Naive thymus-derived CD4-positive, alpha-beta T cell (primary cell): ENCODE measurements at places on chromosomes 6 and 20. TPM values are rescaled to one million over a fixed set of nuclear protein-coding genes. Genes with fewer than 3 reads are reported as not detected.

MEI4 gene
- not detected in 2 replicates for total RNA-seq

DNA sequence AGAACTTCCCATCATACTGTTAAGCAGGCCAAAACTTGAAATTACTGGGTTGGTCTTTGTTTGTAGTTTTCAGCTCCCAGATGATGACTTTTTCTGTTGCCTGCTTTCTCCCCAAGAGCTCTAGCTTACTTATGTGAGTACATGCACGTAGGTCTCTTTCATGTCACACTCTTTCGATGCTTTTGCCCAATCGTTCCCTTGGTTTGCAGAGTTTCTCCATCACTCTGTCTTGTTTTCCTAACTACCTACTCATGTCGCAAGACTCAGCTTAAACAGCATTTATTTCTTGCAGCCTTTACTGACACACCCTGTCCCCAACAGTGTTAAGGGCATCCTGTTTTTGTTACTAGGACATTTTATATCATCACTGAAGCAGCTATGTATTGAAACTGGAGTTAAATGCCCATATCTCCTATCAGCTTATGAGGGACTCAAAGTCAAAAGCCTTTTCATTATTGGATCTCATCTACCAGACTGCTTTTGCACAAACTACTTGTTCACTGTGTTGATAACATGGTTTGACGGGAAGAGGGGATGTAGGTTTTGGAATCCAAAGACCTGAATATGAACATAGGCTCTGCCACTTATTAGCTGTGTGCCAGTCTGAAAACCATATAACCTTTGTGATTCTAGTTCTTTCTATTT lies 2.9 kb downstream of the ARG1 start:
- DNase-seq = no peak
- no peaks in the 10 kb centered on the region for H3K4me1 ChIP-seq
- H3K27me3 ChIP-seq = no peaks in the 10 kb centered on the region
- H3K4me3 ChIP-seq = no peak overlapping the region
- peaks cover 9% of the 10 kb centered on the region for H3K36me3 ChIP-seq

DNA sequence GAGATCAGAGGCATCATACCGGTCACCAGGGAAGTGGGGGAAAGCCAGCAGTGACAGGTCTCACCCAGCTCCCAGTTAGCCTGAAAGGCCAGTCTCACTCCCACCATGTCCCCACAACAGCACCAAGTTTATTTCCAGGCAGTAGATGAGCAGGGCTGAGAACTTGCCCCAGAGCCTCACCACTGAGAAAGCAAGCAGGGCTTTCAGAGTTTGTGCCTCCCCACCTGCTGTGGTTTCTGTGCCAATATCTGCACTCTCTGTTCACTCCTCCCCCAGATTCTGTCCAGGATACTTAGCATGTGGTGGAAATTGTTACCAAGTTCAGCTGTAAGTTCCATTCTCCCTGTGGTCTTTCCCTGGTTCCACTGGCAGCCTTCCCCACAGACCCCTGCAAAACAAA lies 255.0 kb upstream of the HTR1E start:
- no peak overlapping the region for H3K27ac ChIP-seq
- DNase-seq = no peak
- H3K4me3 ChIP-seq = no peak overlapping the region
- no peaks in the 10 kb centered on the region for H3K36me3 ChIP-seq
- H3K27me3 ChIP-seq = no peaks in the 10 kb centered on the region
- no peaks in the 10 kb centered on the region for H3K4me1 ChIP-seq

SMLR1 gene
- not detected for total RNA-seq

- no peaks in the 10 kb centered on the region for H3K4me1 ChIP-seq
- no peak overlapping the region for H3K4me3 ChIP-seq
- H3K27ac ChIP-seq = no peak overlapping the region
- no peaks in the 10 kb centered on the region for H3K27me3 ChIP-seq
- no peaks in the 10 kb centered on the region for H3K36me3 ChIP-seq
- DNase-seq = no peak
Observed at GRCh38 chr20:38227420-38228360, 32.8 kb downstream of the KIAA1755 start.

DNA sequence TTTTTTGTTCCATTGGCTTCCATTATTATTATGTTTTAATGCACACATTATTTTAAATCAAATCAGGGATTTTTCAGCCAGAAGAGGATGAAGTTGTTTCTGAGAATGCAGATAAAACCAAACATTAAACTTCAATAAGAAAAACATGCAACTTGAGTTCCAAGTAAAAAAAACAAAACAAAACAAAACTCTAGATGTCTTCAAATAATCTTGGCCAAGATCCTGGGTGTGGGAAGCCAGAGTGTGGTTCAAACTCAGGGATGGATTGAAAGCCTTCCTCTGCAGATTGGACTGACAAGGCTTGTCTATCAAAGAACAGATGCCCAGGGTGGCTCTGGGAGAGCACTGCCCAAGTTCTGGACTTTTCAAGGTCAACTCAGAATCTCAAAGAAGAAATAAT lies 134.1 kb downstream of the LCA5 start:
- no peak overlapping the region for H3K4me3 ChIP-seq
- no peak overlapping the region for H3K27ac ChIP-seq
- H3K4me1 ChIP-seq = no peaks in the 10 kb centered on the region
- DNase-seq = no peak
- no peaks in the 10 kb centered on the region for H3K36me3 ChIP-seq

- no peaks in the 10 kb centered on the region for H3K36me3 ChIP-seq
- no peaks in the 10 kb centered on the region for H3K27me3 ChIP-seq
- DNase-seq = no peak
Observed at GRCh38 chr6:76264468-76264867, 192.0 kb upstream of the IMPG1 start.

GRCh38 chr6:37630281-37630799 lies 67.3 kb downstream of the MDGA1 start:
- H3K27me3 ChIP-seq = no peaks in the 10 kb centered on the region
- H3K36me3 ChIP-seq = no peaks in the 10 kb centered on the region
- DNase-seq = no peak
- H3K4me3 ChIP-seq = no peak overlapping the region
- H3K4me1 ChIP-seq = peaks cover 3% of the 10 kb centered on the region

- H3K27ac ChIP-seq = no peak overlapping the region
- DNase-seq = no peak
- H3K4me3 ChIP-seq = no peak overlapping the region
- no peaks in the 10 kb centered on the region for H3K36me3 ChIP-seq
Observed at GRCh38 chr6:34909320-34909883, 20.3 kb downstream of the ANKS1A start.

DNA sequence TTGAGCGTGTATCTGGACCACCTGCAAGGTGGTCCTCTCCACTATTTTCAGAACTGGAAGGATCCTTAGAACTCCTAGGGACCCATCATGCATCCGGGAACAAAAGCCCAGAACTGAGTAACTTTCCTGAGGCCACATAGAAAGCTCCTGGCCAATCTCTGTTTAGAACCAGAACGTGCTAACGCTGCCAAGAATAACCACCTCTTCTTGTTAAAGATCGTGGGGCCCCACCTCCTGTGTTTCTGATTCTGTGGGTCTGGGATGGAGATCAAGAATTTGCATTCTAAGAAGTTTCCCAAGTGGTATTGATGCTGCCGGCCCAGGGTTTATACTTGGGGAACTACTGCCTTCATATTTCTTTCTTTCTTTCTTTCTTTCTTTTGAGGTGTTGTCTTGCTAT lies 13.3 kb downstream of the CD40 start:
- DNase-seq = no peak
- H3K4me3 ChIP-seq = no peak overlapping the region
- no peaks in the 10 kb centered on the region for H3K4me1 ChIP-seq
- no peaks in the 10 kb centered on the region for H3K27me3 ChIP-seq
- no peaks in the 10 kb centered on the region for H3K36me3 ChIP-seq
- H3K27ac ChIP-seq = no peak overlapping the region

- H3K4me1 ChIP-seq = no peaks in the 10 kb centered on the region
- no peaks in the 10 kb centered on the region for H3K36me3 ChIP-seq
- H3K27ac ChIP-seq = no peak overlapping the region
- no peak for DNase-seq
- no peaks in the 10 kb centered on the region for H3K27me3 ChIP-seq
Observed at GRCh38 chr6:165002358-165002757, 307.0 kb downstream of the C6orf118 start.

DNA sequence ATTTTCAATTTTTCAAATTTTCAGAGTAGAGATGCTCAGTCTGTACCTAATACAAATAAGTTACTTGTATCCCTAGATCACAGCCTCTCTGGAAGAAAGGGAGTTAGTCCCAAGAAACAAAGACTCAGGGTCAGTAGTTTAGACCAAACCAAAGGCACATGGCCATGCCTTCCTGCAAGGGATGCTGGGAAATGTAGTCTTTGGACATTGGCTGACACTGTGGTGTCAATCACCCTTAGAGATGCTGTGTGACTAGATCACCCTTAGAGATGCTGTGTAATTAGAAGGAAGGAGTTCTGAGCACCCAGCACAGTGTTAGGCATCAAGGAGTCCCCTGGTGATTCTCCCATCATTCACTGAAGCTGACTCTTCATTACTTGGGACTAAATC lies 202.1 kb downstream of the NFATC2 start:
- no peaks in the 10 kb centered on the region for H3K27me3 ChIP-seq
- H3K4me3 ChIP-seq = no peak overlapping the region
- no peaks in the 10 kb centered on the region for H3K36me3 ChIP-seq
- no peaks in the 10 kb centered on the region for H3K4me1 ChIP-seq
- DNase-seq = no peak
- H3K27ac ChIP-seq = no peak overlapping the region

GRCh38 chr6:11218538-11219399 lies 13.7 kb downstream of the NEDD9 start:
- H3K36me3 ChIP-seq = no peaks in the 10 kb centered on the region
- H3K4me3 ChIP-seq = no peak overlapping the region
- H3K27me3 ChIP-seq = no peaks in the 10 kb centered on the region
- no peaks in the 10 kb centered on the region for H3K4me1 ChIP-seq

GRCh38 chr6:82917346-82918064 lies 148.1 kb downstream of the UBE3D start:
- no peaks in the 10 kb centered on the region for H3K4me1 ChIP-seq
- no peak for DNase-seq
- H3K4me3 ChIP-seq = no peak overlapping the region
- H3K27ac ChIP-seq = no peak overlapping the region
- H3K36me3 ChIP-seq = no peaks in the 10 kb centered on the region

- H3K27ac ChIP-seq = no peak overlapping the region
- H3K4me3 ChIP-seq = no peak overlapping the region
- H3K36me3 ChIP-seq = no peaks in the 10 kb centered on the region
- DNase-seq = no peak
- no peaks in the 10 kb centered on the region for H3K4me1 ChIP-seq
Observed at GRCh38 chr6:90898763-90899162, 311.9 kb upstream of the MAP3K7 start.

- H3K4me1 ChIP-seq = no peaks in the 10 kb centered on the region
- H3K27me3 ChIP-seq = no peaks in the 10 kb centered on the region
- no peaks in the 10 kb centered on the region for H3K36me3 ChIP-seq
Observed at GRCh38 chr6:37624606-37625574, 72.8 kb downstream of the MDGA1 start.

DNA sequence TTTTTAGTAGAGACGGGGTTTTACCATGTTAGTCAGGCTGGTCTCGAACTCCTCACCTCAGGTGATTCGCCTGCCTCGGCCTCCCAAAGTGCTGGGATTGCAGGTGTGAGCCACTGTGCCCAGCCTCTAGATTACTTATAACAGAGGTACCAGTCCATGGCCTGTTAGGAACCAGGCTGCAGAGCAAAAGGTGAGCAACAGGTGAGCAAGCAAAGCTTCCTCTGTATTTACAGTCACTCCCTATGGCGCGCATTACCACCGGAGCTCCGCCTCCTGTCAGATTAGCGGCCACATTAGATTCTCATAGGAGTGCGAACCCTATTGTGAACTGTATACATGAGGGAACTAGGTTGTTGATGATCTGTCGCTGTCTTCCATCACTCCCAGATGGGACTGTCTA lies 178.0 kb upstream of the SALL4 start:
- no peak overlapping the region for H3K27ac ChIP-seq
- H3K27me3 ChIP-seq = no peaks in the 10 kb centered on the region
- no peaks in the 10 kb centered on the region for H3K4me1 ChIP-seq
- DNase-seq = no peak

GRCh38 chr6:44531442-44532015 lies 144.0 kb downstream of the CDC5L start:
- no peaks in the 10 kb centered on the region for H3K27me3 ChIP-seq
- H3K27ac ChIP-seq = no peak overlapping the region
- no peaks in the 10 kb centered on the region for H3K4me1 ChIP-seq
- no peaks in the 10 kb centered on the region for H3K36me3 ChIP-seq
- DNase-seq = no peak

DDX39B gene
- total RNA-seq = 761 TPM

SLC39A7 gene
- 31.8 TPM for total RNA-seq

SLC35B2 gene
- 20.4 TPM for total RNA-seq

CST5 gene
- not detected for total RNA-seq

DNA sequence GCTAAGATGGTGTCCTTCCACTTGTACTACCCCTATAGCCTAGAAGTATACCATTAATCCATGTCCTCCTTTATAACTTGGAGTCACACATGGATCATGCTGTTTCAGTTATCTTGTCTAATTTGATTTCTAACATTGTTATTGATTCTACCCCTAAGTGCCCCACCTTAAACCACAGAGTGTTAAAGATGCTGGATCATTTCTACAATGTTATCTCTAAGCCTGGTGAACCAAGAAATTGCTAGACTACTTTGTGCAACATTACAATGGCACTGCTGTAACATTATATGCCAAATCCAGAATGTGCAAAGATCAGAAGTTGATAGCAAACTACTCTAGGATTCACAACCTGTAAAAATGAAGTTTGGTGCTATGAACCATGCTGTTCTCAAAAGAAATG lies 1.7 kb downstream of the CGA start:
- H3K4me3 ChIP-seq = no peak overlapping the region
- no peak for DNase-seq
- no peaks in the 10 kb centered on the region for H3K27me3 ChIP-seq
- no peaks in the 10 kb centered on the region for H3K36me3 ChIP-seq
- no peaks in the 10 kb centered on the region for H3K4me1 ChIP-seq

FOXP4 gene
- total RNA-seq = 3.1 TPM

VNN1 gene
- total RNA-seq = 8.4 TPM

GJA10 gene
- total RNA-seq = not detected

DNA sequence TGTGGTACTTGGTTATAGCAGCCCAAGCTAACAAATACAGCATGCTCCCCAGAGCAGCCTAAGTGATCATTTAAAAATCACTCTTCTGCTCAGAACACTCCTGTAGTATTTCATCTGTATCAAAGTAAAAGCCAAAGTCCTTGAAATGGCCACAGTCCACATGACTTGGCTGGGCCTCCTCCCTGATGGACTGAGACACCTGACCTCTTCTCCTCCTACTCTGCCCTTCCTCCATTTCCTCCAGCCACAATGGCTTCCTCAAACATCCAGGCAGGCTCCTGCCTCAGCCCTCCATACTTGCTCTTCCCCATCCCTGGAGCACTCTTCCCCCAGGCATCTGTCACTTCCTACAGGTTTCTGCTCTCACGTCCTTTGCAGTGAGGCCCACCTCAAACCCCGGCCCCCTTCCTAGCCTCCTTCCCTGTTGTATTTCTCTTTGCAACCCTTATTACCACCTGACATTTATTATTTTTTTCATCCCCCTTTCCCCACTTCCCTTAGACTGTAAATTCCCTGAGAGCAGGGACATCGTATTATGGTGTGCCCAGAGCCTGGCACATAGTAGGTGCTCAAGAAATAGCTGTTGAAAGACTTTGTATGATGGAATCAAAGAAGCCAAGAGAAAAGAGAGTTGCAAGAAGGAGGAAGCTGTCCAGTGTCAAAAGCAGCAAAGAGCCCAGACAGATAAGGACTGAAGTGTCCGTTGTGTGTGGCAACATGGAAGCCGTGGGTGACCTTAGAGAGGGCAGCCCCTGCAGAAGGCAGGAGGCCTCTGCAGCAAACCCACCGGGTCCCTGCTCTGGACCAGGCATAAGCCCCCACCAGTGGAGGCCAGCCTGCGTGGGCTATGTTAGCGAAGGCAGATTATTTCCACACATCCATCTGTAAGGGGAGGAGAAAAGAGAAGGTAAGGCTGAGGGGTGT lies 87.5 kb downstream of the TRERF1 start:
- no peak for DNase-seq
- H3K36me3 ChIP-seq = peaks cover 5% of the 10 kb centered on the region
- no peak overlapping the region for H3K27ac ChIP-seq
- H3K4me1 ChIP-seq = peaks cover 36% of the 10 kb centered on the region
- H3K4me3 ChIP-seq = no peak overlapping the region
